ENCODE measurements at places on chromosomes 3 and 15.

GRCh38 chr15:77837649-77838025 lies 204.9 kb upstream of the LINGO1 start:
- DNase-seq = no peak

DNA sequence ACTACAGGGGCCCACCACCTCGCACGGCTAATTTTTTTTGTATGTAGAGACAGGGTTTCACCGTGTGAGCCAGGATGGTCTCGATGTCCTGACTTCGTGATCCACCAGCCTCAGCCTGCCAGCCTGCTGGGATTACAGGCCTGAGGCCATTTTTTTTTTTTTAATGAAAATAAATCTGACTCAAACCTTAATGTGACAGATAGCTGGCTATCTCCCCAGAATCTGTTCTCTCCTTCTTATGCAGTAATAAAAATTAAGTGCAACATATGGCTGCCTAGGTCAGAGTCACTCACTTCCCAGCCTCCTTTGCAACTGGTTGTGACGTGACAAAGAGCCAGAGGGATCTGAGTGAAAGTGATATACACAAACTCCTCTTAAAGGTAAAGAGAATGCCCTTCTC lies 53.0 kb downstream of the ZNF148 start:
- no peak for DNase-seq

- no peak for DNase-seq
Observed at GRCh38 chr3:17047162-17047561, 162.4 kb downstream of the PLCL2 start.

DNA sequence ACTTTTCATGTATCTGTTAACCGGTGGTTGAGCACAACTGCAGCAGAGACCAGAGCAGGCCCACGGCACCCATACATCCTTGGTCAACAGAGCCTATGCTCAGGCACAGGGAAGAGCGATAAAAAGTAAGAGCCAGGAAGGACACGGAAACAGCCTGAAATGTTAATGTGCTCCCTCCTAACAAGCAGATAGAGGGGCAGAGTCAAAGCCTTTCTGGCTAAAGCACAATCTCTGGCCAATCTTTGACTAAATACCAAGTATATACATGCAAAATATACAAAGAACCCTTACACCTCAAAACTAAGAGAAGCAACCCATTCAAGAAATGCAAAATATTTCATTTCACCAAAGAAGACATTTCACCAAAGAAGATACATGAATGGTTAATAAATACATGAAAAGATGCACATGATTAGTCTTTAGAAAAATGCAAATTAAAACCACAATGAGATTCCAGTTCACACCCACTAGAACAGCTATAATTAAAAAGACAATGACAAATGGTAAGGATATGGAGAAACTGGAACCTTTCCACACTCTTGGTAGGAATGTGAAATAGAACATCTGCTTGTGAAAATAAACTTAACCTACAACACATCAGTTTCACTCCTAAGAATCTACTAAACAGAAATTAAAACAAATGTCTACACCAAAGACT lies 88.0 kb downstream of the OSBPL10 start:
- no peak for DNase-seq

DNA sequence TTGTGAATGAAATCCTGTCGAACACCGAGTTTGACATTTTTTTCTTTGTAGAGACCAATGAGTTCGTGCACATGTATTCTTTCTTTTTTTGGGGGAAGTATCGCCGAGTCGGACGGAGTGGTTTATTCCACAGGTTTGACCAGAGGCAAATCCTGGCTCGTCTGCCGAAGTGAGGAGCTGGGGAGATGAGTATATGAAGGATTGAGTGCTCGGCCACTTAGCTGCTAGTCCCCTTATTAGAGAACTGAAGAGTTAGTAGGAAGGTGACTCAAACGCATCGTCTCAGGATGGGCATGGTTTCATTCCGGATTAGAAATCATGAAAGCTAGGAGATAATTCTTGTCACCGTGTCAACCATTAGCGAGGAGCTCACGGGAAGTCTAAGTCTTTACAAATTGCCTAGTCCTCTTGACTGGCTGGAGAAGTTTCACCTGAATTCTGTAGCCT lies 154.7 kb upstream of the GOLIM4 start:
- DNase-seq = no peak

- no peak for DNase-seq
Observed at GRCh38 chr15:50055750-50056157, 63.3 kb downstream of the ATP8B4 start.

GRCh38 chr3:77620009-77620408 lies 580.1 kb downstream of the ROBO2 start:
- DNase-seq = no peak

DNA sequence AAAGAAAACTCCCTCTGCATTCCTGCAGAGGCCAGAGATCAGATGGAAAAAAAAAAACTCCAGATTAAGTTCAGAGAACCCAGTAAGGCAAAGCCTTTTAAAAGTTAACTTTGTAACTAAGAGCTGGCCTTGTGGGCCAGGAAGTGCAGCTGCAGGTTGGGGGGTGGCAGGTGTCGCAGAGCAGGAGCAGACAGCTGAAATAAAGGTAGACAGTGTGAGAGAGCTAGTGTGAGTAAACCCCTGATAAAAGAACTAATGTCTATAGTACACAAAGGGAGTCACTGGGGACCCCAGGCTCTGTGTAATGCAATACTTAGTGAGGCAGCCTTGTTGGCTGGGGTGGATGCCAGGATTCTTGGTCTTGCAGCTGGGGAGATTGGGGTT lies 42.1 kb downstream of the PPCDC start:
- DNase-seq = no peak

- no peak for DNase-seq
Observed at GRCh38 chr3:16486201-16486600, 27.3 kb downstream of the RFTN1 start.

Measured in CD4-positive, alpha-beta T cell treated with Interleukin-6 at 100 ng/mL for 8 hours (primary cell).